ENCODE measurements at places on chromosomes 5 and 9.
A peak's percentile ranks its signal among the peaks of the same experiment; 100 is the strongest.

- no peak for DNase-seq
Measured at GRCh38 chr9:34403554-34404380, 27.1 kb upstream of the MYORG start.

DNA sequence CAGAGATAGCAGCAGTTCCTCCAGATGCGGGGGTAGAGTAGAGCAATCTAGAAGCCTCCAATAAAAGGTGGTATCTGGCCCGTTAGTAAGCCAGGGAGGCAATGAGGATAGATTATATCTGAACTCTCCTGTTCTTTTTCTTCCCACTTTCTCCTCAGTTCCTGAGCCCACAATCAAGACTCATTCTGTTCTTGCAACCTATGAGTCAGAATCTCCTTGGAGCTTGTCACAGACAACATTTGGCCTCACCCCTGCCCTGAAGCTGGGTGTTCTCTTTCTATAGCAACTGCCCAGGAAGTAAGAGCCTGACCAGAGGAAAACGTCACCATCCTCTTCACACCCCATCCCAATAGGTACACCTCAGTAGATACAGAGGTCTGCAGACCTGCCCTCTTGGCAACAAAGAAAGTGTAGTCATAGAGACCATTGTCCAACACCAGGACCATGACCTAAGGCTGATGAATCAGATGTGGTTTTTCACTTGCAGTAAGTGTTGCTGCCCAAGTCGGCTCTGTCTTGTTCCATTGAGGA, 76.3 kb upstream of the PCA3 start:
- peak; percentile 23 for DNase-seq

GRCh38 chr9:87336914-87337333, 160.7 kb upstream of the DAPK1 start:
- DNase-seq: peak; percentile 69

- DNase-seq: no peak
Measured at GRCh38 chr9:128742401-128742800, 18.5 kb upstream of the ZDHHC12 start.

DNA sequence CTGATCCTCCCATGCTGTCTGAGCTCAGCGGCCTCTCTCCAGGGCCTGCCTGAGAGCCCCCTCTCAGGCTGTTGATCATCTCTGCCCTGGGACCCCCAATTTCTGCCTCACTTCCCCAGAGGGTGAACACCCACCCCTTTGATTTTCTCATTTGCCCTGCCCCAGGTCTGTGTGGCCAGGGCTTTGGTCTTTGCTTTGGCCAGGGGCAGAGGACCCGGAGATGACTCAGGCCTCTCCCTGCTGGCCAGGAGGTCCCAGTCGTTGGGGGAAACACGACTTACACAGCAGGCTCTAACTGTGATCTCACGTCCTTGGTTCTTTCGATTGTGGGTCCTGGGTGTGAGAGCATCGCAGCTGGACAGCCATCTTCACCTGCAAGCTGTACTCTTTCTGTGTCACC, 1.1 kb upstream of the ADAMTS2 start:
- no peak for DNase-seq

DNA sequence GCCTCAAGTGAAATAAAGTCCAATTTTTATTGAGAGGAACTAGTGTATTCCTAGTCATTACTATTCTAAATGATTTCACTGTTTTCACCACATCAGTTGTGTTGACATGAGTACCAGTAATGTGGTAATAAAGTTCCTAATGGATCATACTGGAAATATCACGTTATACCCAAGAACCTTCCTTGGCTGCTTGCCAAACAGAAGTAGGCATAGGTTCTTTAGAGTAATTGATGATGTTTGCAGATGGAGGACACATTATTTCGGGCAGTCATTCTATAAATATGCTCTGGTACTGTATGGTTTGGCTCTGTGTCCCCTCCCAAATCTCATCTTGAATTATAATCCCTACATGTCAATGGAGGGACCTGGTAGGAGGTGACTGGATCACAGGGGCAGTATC, 15.1 kb downstream of the SNCAIP start:
- DNase-seq: no peak

DNA sequence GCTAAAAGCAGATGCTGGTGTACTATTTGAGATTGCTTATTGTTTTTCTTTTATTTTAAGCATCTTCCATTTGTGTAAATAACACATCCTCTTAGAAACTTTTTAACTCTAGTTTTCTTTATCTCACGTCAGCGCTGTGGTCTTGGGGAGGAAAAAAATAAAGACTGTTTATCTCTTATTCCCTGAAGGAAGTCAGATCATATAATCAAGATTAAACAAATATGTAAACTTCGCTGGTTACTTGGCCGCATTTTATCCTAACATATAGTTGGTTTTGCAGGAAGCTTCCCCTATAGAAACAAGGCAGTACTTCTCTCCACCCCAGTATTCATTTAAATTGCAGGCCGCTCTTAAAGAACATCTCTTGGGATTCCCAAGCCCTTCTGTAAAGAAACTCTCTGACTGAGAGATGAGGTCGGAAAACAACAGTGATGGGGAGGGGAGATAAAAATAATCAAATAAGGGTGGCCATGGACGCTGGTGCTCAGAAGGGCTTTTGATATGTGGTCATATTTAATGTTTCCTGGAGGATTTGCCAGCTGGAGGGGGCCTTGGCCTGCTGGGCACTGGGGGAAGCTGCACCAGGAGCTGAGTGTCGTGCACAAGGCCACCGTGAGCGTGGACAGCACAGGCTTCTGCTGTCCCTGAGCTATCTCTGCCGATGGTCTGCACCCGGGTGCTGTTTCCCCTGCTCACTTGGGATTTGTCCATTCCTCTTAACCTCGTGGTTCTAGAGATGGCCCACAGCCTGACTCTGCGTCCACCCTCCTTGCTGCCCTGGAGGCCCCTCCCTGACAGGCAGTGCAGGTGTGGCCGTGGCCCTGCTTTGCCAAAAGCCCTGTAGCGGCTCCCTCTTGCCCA, 23.8 kb downstream of the NEURL1B start:
- DNase-seq: no peak

Measured in AG09309 (cell line).